Fibroblast of upper back skin (primary cell): ENCODE measurements at places on chromosomes 3 and 15.

- DNase-seq: no peak
Measured at GRCh38 chr3:13368834-13369233, 51.3 kb downstream of the NUP210 start.

- DNase-seq: no peak
Measured at GRCh38 chr3:22507709-22508108, 695.4 kb upstream of the UBE2E2 start.

DNA sequence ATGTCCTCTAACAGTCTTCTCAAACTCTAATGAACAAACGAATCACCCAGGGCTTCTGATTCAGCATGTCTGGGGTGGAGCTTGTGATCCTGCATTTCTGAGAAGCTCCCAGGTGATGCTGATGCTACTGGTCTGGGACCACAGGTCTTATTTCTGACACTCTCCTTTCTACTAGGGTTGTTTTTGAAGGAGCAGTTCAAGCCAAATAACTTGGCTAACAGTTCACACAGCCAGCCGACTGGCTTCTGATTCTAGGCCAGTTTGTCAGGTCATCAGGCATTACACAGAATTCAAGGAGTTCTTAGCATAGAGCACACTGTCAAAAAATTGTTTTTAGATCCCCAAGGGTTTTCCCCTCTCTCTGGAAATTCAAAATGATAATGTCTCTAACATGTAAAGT lies 100.7 kb downstream of the TIGIT start:
- DNase-seq: no peak

GRCh38 chr15:85419161-85419560 lies 38.8 kb downstream of the AKAP13 start:
- DNase-seq: no peak

- DNase-seq: no peak
Measured at GRCh38 chr3:87025661-87026645, 35.0 kb upstream of the VGLL3 start.
